ENCODE measurements at places on chromosomes 1 and 21.
A peak's percentile ranks its signal among the peaks of the same experiment; 100 is the strongest.

DNA sequence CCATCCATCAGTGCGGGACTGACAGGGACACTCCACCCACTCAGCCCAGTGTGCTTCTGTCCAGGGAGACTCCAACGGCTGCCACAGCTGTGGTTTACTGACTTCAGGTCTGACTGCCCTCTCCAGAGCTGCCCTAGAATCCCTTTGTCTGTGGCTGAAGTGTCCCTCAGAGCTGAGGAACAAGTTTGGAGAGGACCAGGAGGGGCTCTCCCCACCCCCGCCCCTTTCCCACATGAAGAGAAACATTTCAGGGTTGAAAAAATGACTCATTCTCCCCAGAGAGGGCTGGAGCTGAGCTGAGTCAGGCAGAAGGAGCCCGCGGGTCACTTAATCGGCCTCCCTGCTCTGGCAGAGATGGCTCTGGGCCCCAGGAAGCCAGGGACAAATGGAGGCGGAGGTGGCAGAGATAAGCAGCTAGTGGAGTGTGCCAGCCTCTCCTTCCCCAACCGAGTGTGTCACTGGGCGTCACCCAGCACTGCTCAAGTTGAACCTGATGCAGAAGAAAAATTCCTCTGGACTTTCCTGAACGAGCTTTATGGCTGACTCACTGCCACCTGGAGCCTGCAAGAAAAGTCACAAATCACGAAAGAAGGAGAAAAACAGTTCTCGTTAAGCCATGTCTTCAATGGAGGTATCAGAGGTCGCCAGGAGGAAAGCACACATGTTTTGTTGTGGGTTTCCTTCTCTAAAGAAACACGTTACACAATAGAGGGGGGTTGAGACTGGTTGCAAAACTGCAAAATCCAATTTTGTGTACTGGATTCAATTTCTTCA, 34.3 kb upstream of the ECE1 start:
- peak; percentile 93 for DNase-seq

DNA sequence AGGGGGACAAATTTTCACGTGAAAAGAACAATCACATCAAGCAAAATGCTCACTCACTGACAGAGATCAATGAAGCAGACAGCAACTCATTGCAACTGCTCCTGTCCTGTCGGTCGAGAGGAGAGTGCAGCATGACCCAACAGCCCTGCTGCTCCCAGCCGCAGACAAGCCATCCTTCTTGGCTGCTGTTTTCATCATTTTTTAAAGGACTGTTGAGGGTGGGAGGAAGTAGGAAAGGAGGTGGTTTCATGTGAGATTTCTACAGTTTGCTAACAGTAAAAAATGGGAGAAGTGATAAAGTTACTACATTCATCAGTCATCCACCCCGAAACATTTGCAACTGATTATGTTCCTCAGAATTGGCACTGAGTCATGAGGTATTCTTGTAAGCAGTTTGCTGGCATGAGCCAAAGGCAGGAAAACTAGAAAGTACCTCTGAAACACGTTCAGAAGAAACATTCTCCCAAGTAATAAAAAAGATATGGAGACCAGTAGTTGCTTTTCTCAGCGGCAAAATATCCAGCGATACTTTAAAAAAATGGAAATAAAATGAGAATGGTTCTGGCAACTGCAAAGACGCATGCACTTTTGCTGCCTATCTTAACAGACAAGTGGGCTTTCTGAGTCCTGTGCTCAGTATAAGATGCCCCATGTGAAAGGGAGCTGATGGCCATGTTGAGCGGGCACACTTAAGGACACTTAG, 72.0 kb upstream of the CLDN14 start:
- DNase-seq: peak; percentile 93

- no peak for DNase-seq
These were observed 7.6 kb upstream of the FNBP1L start for GRCh38 chr1:93440272-93440671.

DNA sequence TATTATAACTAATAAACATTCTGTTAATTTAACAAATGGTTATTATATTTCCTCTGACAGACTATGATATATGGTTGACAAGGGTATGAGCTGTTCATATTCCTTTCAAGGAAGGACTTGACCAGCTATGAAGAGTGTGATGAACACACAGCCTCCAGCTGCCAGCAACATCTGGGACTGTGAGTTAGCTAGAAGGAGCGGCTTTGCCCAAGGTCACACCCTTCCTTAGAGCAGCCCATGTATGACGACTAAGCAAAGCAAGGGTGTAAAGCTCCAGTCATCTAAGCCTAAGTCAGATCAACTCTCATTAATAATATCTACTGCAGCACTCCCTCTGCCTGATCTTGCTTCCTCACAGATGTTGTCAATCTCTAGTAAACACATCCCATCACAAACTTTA, 355.4 kb downstream of the PLPP3 start:
- no peak for DNase-seq

DNA sequence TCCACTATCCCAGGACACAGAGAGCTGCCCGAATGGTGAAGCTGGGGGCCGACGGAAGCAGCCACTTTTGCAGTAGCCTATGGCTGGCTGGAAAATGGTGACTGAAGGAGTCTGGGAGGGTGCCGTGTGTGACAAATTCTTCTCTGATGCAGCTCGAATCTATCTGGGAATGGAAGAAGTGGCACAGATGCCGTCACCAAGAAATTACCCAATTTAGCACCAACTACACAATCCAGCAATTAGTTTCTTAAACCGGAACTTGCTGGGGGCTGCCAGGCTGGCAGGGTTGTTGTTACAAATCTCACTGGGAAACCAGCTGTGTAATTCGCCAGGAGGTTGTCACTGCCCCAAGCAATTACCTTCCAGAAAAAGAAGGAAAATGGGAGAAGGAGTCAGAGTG, 18.0 kb downstream of the DLGAP3 start:
- no peak for DNase-seq

DNA sequence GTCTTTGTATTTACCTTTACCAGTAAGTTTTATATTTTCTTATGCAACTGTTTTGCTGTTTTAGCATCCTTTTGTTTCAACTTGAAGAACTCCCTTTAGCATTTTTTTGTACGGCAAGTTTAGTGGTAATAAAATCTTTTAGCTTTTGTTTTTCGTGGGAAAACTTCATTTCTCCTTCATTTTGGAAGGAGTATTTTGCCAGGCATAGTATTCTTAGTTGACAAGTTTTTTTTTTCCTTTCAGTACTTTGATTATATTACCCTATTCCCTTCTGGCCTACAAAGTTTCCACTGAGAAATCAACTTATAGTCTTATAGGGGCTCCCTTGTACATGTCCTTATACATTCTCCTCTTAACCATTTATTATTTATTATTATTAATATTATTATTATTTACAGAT, 22.6 kb upstream of the SOD1 start:
- no peak for DNase-seq

GRCh38 chr1:6833804-6834203, 48.5 kb downstream of the CAMTA1 start:
- no peak for DNase-seq

DNA sequence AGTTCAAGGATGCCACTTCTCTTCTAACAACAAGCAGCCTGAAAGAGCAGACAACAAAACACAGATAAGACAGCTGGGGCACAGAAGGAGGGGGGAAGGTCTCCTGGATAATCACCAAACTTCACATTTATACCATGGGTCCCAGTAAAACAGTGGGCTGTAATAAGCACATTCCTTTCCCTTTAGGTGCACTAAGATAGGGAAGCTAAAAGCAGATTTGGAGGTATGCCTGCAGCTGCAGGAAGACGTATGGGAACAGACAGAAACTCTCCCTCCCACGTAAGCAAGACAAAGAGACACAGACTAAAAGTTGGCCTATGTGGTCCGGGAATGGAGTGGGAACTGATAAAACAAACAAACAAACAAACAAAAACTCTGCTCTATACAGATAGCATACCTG, 612.1 kb downstream of the MRPL39 start:
- no peak for DNase-seq

DNA sequence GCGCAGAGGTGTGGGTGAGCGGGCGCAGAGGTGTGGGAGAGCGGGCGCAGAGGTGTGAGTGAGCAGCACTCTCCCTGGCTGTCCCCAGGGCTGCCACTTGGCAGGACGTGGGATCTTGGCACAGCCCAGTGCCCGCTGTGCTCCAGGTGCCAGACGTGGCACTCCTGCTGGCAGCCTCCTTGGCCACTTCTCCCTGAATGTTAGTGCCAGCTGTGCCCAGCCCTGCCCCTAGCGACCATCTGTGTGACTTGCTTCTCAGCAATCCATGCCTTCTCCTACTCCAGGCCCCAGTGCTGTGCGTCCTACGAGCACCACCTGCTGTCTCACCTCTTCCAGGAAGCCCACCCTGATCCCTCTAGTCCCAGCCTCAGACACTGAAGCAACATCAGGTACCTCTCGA, 30.5 kb downstream of the KRTAP10-1 start:
- DNase-seq: no peak

DNA sequence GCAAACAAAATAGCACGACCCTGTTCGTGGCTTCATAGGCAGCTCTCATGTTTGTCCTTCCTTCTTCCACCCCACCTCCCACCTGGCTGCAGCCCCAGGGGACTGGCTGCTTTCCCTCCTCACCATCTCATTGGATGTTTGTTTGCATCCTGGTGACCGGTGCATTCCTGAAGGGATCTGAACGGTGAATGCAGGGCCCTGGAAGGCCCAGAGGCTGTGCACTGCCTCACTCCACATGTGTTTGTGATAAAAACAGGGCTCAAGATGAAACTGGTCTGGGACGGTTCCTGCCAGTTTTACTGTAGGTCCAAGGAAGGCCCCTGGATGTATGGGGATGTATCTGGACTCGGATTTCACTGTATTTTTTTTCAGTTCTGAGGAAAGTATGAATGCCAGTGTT, 42.8 kb downstream of the CNN3 start:
- DNase-seq: peak; percentile 88

GRCh38 chr1:245952383-245953026, 554.6 kb downstream of the SMYD3 start:
- DNase-seq: no peak

DNA sequence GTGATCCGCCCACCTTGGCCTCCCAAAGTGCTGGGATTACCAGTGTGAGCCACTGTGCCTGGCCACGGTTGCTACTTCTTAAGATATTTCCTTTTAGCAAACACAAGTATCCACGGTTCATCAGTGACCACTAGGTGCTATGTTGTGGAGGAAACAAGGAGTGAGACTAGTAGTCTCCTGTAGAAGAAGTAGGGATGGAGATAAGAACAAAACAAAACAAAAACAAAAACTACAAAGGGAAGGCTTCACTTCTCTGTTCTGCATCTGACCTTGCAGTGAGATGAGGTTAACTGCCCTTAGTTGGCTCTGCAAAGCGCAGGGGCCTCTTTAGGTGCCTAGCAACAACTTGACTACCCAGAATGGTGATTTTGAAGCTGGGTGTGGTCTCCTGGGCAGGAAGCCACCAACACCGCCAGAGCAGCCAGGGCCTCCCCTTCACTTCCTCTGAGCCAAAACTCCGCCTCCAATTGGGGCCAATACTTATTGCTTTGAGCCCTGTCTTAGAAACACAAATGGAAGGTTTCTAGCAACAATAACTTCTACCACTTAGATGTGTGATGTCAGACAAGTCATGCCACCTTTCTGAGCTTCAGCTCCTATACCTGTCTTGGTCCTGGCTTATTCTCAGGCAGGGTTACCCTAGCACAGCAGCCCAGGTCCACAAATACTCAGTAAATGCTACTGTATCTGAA, 12.8 kb upstream of the CDC42 start:
- peak; percentile 49 for DNase-seq

GRCh38 chr21:38173276-38174035, 83.3 kb upstream of the KCNJ15 start:
- peak; percentile 12 for DNase-seq

GRCh38 chr1:15834406-15835204, 12.9 kb upstream of the SPEN start:
- peak; percentile 90 for DNase-seq

DNA sequence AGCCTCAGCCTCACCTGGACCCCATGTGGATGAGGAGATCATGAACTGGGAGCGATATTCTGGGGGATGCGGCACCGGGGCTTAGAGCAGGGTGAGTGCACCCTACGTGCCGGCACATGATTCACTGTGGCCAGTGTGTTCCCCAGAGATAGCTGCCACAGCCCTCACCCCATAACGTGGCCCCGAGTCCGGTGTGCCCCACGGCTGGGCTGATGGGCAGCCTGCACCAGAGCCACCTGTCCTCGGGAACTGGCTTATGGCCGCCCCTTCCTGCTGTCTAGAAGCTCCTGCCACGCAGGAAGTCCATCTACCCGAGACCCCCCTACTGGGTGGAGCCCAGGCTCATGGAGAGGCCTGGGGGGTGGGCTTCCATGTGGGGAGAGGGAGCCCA, 39.1 kb upstream of the SLC19A1 start:
- no peak for DNase-seq

- no peak for DNase-seq
These were observed 22.1 kb downstream of the GRHL3 start for GRCh38 chr1:24341260-24341659.

DNA sequence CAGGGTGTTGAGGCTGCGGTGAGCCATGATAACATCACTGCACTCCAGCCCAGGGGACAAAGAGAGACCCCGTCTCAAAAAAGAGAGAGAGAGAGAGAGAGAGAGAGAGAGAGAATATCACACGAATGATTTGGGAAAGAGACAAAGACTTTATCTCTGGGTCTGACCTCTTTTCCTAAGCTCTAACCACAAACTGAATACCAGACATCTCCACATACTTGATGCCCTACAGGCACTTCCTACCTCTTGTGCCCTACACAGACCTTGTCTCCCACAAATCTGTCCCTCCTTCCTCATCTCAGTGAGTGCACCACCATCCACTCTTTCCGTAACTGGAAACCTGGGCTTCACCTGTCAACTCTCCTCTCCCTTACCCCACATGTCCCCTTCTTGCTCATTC, 27.0 kb upstream of the PTCH2 start:
- DNase-seq: peak; percentile 17

GRCh38 chr1:153032677-153033308, 1.8 kb downstream of the SPRR1B start:
- DNase-seq: peak; percentile 62

DNA sequence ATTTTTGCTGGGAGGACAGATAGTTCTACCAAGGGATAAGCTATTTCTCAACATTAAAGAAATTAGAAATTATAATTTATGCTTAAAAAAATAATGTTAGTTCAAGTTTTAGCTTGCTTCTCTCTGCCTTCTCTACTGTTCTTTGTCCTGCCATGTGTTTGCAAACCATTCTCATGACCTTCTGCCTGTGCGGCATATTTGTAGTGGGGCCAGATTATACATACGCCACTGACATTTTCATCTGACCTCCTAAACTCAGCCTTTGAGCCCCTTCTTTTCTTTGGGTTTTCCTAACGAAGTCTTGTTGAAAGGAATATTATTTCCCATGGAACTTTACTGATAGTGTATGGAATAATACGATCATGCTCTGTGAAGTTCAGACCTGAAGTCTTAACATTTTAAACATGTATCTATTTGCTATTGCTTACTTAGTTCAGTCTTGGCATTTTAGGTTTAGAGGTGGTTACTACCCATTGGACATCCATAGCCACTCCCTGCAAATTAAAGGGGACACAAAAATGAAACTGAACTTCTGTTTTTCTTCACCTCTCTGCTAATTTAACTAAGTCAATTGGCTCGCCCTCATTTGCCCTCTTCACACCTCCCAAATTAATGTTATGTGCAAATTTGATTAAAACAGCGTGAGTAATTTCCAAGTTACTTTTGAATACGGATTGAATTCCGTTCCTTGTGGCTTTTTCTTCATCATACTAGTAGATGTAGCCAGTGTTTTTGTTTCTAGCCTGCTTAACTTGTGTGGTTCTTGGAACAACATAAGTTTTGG, 15.6 kb downstream of the LRRC8D start:
- DNase-seq: no peak

- DNase-seq: no peak
These were observed 10.3 kb upstream of the LUZP1 start for GRCh38 chr1:23178950-23179349.

- DNase-seq: no peak
These were observed 189.7 kb downstream of the SLC35F3 start for GRCh38 chr1:234094172-234094571.
